ENCODE measurements at places on chromosomes 1 and 21.

GRCh38 chr1:218829097-218829496 is 344.6 kb upstream of the LYPLAL1 start:
- no peak for DNase-seq

DNA sequence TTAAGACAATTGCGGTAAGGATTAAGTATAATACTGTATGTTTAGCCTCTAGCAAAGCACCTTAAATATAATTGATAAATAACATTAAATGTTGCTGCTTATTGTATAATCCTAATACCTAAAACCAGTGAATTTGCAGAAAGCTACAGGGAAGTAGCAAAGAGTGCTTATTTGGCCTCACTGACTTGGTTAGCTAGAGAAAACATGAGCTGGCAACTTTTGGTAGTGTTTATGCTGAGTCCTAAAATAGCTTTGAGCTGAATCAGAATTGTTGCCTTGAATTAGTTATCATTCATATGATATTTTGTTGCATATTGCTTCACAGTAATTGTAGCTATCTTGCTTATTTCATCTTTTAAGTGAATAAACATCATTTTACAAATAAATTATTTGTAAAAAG is 3.5 kb downstream of the TRIM67 start:
- no peak for DNase-seq

DNA sequence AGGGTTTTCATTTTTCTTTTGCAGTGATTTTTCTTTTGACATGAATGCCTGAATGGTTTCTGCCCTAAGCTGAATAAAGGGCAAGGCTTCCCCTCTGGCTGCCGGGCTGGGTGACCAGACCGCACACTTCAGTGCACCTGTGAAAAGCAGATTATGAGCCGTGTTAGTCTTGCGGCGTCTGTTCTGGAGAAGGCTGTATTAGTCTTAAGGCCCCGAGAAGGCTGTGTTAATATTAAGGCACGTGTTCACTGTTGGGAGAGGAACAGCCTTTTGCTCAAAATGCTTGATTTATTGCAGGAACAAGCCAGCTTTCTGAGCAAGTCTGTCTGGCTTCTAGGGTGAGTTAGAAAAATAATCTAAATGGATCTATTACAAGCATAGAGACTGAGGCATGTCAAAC is 54.7 kb upstream of the DNAH14 start:
- no peak for DNase-seq

DNA sequence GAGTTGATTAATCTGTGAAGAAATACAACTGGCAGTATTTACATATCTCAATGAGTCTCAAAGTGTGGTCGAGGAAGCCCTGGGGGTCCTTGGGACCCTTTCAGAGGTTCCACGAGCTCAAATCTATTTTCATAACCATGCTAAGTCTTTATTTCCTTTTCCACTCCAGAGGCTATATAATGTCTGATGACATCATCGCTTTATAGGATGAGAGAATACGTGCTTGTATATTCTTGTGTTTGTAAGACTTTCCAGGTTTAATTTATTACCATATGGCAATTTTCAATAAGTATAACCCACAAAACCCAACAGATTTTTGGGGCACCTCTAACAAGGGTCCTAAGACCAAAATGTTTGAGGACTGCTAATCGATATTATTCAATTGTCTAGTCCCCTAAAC is 1.4 kb upstream of the SLC19A2 start:
- no peak for DNase-seq

DNA sequence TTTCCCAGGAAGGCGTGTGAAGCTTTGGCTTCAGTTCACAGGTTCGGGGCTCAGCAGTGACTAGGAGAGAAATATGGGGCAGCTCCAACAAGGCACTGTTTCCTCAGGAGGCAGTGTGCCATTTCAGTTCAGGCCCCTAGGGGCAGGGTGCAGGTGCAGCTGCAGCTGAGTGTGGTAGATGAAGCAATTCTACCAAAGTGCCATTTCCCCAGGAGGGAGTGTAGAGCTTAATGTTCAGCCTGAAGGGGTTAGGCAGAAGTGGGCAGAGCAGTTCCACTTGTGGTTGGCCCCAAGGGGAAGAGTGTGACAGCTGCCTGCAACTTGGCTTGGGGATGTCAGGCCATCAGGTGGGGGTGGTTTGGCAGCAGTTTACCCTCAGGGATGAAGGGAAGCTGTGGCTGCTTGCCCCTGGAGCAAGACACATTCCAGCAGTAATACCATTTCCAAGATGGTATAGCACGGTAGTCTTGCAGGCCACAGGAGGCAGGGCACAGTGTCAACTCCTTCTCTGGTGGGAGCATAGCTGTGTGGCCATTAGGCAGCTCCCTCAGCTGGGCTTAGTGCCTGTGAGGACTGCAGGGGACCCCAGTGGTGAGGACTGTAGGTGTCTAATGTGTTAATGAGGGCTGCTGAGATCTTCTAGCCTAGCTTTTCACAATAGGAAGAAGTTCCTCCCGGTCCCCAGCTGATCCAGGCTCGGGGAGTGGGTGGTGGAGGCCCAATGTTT is 34.7 kb downstream of the RGSL1 start:
- no peak for DNase-seq

DNA sequence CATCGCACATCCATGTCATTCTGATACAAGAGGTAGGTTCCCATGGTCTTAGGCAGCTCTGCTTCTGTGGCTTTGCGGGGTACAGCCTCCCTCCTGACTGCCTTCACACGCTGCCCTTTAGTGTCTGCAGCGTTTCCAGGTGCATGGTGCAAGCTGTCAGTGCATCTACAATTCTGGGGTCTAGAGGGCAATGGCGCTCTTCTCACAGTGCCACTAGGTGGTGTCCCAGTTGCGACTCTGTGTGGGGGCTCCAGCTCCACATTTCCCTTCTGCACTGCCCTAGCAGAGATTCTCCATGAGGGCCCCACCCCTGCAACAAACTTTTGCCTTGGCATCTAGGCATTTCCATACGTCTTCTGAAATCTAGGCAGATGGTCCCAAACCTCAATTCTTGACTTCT is 138.2 kb upstream of the BRINP3 start:
- DNase-seq = no peak

DNA sequence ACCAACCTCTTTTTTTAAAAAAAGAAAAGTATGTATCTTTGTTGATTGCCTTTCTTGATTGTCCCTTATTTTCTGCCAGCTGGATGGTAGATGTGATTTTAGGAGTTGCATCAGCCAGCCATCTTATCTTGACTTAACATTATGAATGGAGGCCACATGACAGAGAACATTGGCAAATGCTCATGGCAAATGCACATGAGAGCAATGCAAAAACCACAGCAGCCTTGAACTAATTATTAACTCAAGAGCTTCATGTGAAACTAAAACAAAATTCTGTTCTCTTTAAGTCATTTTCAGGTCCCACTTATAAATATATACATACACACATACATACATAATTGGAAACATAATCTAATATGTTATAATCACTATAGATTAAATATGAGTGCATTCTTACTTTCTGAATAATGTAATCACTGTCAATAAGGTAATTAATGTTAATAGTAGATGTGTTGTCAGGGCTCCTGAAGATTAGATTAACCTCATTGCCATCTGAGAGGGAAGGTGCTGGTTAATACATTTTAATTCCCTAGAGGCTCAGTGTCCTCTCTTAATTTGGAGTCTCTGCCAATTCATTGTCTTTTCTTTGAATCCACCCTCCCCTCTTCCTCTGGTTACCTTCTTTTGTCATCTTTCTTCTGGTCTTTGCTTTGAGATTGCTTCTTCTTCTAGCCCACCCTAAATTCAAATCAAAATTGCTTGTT is 962.2 kb downstream of the ADGRL2 start:
- no peak for DNase-seq

DNA sequence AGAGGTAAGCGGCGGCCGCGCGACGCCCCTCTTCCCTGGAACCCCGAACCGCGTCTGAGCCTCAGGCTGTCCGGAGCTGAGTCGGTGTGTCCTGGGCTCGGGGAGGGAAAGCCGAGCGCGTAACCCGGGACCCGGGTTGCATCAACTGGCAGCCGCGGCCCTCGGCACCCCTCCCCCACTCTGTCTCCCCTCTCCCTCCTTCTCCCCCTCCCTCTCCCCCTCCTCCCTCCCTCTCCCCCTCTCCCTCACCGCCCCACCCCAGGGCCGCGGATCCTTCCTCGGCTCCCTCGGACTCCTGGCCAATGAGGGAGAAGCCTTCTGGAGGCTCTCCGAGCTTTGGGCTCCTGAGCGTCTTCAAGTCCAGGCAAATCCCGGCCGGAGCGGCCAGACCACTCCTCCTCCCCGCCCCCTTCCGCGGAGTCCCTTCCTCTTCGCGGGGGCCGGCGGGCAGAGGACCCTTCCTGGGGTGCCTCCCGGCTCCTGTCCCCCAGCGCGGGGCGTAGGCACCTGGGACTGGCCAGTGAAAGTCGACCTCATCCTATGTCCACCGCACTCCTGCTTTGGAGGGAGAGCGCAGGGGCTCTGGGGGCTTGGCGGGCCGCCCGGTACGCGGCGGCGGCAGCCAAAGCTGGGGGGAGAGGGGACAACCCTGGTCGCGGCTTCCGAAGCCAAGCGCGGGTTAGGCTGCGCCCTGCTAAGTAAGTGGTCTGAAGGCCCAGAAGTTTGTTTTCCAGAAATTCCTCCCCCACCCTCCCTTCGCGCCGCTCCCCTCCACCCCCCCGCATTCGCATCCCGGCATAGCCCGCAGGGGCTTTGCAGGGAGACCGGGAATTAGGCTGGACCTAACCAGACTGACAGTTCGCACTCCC is 850 bp downstream of the SESN2 start:
- DNase-seq = no peak

GRCh38 chr1:172948457-172948856 is 102.3 kb downstream of the TNFSF18 start:
- no peak for DNase-seq

DNA sequence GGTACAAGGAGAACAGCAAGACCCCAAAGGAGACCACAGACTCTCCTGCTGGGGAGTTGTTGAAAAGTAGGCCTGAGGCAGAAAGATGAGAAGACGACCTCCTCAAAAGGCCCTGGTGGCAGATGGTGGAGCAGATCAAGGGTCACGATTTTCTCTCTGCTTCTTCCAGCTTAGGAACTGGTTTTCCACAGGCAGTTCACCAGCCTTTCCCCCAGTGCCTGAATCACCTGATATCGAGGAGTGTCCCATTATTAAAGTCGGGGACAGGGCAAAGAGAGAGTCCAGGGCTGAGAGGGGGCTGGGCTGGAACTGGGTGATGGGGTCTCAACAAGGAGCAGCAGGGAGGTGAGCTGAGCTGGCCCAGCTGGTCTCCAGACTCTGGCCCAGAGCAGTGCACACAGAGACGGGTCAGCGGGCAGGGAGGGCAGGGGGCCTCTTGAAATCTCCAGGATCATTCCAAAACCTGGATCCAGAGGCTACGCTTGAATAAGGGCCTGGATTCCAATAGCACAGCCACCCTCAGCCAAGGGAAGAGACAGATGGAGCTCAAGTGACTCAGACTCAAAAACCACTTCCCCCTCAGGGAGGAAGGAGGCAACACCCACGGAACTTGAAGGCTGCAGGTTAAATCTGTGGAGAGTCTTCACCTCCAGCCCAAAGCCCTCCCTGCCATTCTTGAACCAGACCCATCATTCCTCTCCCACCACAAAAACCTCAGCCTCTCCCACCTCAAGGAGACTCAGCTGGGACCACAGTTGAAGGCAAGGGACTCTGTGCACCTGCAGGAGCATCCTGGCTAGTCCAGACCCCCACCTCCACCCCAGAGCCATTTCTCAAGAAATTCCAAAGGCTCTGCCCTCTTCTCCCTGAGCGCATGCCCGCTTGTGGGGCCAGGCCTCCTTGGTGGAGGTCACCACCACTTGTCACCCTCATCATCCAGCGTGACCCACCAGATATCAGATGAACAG is at the start of gene S100A5:
Gene S100A5 (minus strand): TSS at position 541 of the 968 bp plus-strand sequence. CDS start 743 bp downstream, outside the sequence.
- no peak for DNase-seq
